ACHN (cell line): ENCODE measurements at places on chromosomes 3 and 15.
A peak's percentile ranks its signal among the peaks of the same experiment; 100 is the strongest.

- no peak for DNase-seq
Observed at GRCh38 chr15:90305932-90306331, 40.5 kb downstream of the NGRN start.

DNA sequence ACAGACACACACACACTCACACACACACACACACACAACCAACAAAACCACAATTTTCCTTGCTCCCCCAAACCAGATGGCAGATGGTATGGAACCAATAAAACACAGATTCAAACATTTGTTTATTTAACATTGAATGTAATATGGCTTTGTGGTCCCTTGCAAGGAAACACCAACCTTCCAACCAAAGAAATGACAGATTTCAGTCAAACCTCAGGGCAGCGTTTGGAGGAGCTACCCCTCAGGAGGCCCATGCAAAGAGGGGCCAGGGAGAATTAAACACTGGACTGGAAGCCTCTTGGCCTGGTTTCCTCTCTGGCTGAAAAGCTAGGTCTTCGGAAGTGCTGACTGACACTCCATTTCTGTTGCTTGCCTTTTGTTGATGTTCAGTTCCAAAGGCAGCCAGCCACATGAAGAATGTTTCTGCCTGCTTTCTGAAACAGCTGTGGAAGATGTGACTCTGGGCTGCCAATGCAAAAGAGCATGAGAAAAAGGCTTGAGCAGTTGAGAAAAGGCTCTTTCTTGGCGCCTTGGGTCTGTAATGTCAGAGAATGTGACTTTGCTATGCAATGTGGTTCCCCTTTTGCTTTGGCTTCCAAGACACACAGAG is 296.1 kb downstream of the RPLP1 start:
- DNase-seq: no peak

DNA sequence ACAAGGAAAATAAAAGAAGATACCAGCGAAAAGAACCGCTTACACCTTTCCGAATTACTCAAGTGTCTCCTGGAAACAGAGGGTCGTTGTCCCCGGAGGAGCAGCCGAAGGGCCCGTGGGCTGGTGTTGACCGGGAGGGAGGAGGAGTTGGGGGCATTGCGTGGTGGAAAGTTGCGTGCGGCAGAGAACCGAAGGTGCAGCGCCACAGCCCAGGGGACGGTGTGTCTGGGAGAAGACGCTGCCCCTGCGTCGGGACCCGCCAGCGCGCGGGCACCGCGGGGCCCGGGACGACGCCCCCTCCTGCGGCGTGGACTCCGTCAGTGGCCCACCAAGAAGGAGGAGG is 325 bp downstream of the ALCAM start:
- no peak for DNase-seq

- DNase-seq: no peak
Observed at GRCh38 chr15:82898961-82899360, 53.6 kb downstream of the HOMER2 start.

- DNase-seq: no peak
Observed at GRCh38 chr3:108292905-108293328, 3.4 kb upstream of the HHLA2 start.

- DNase-seq: no peak
Observed at GRCh38 chr3:152779653-152780052, 55.3 kb upstream of the P2RY1 start.

GRCh38 chr15:99733268-99734039 is at the start of gene LYSMD4:
Gene LYSMD4, minus strand, starts transcription at chr15:99733437. Its CDS starts 1,438 bp downstream, at chr15:99731999.
- DNase-seq: peak; percentile 89

DNA sequence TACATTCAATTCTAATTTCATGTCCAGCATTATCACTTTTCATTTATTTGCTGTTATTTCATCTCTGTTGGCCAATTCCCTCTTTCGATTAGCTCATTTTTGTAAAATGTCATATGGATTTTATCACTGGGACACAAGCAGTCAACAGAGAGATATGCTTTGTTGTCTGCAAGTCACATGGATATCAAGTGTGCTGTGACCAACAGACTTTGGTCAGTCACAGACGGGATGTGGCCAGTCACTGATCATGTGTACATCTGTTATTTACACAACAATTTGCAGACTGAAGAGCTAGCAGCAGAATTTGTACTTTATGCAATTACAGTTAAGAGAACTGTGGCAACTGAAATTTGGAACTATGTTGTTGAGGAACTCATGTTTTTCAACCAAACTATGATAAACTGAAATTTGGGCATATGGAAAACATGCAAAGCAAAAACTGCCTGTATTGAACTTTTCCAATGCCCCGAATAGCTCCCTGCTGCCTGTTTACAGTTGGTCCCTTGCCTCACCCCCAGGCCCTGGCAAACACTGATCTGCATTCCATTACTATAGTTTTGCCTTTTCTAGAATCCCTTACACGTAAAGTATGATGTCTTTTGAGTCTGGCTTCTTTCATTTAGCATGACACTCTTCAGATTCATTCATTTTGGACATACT is 104.4 kb downstream of the RPL22L1 start:
- DNase-seq: no peak

- no peak for DNase-seq
Observed at GRCh38 chr15:38257676-38258075, 5.0 kb downstream of the SPRED1 start.

DNA sequence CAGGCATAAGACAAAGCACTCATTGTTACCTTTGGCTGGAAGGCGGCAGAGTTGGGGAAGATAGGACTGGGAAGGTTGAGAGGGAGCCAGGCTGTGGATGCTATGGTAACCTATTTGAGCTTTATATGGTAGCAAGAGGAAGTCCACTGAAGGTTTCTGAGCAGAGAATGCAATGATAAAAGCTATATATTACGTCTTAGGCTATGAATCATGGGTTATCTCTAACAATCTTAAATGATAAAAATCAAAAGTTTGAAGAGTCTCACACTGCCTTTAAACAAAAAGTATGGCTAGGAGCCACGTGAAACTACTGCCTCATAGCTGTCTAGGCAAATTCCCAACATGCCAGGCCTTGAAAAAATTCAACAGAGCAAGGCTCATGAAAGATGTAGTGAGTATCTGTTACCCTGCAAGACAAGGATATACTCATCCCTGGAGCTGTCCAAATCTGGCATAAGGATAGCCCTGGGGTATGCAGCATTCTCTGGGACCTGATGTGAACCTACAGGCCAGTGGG is 4.1 kb downstream of the P3H2 start:
- DNase-seq: no peak

DNA sequence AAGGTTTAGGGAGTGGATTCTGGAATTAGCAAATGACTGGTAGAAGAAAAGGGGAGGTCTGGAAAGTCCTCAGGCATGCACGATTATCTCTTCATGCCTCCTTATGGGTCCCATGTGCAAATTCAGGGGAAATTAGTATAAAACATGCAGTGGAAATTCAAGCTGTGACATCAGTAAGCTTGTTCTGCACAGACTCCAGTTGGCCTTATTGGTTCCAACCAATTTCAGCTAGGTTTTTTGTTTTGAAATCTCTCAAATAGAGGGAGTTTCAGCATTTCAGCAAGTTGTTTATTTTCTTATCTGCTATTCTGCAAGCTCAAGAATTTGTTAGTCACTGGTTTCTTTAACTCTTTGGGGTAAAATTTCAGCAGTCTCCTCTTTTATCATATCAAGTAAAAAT is 774 bp upstream of the TMCO5A start:
- no peak for DNase-seq

- no peak for DNase-seq
Observed at GRCh38 chr3:179666030-179666429, 13.2 kb downstream of the USP13 start.

DNA sequence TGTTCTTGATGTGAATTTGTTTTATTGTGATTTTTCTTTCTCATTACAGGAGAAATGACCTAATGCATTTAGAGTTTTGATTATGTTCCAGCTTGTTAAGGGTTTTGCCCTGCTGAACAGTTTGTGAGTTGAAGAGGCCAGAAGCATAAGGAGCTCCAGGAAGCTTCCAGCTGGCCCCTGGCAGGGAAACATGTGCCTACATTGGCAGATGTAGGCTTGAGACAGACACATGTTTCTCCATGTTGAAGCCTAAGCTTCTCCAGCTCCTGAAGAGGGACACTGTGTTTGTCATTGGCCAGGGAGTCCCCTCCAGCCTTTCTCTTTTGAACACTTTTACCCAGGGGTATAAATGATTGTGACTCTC is 88.4 kb downstream of the ASB7 start:
- DNase-seq: no peak

GRCh38 chr3:45134758-45135521 is 11.2 kb downstream of the CDCP1 start:
- DNase-seq: no peak

DNA sequence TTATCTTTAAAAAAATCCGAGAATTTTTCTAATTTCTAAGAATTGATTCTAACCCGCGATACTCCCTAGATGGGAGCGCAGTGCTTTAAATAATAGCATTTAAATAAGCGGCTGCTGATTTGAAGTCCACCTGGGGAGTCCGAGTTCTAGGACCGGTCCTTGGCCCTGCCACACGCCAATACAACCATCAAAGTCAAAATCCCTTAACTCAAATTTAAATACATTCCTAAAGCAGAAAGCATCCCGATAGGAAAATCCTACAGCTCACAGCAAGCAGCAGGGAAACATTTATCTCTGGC is 508 bp upstream of the ECT2 start:
- DNase-seq: no peak

GRCh38 chr3:133797396-133798105 is 8.1 kb upstream of the SRPRB start:
- no peak for DNase-seq

GRCh38 chr3:9222956-9223639 is 26.3 kb downstream of the SRGAP3 start:
- DNase-seq: no peak

DNA sequence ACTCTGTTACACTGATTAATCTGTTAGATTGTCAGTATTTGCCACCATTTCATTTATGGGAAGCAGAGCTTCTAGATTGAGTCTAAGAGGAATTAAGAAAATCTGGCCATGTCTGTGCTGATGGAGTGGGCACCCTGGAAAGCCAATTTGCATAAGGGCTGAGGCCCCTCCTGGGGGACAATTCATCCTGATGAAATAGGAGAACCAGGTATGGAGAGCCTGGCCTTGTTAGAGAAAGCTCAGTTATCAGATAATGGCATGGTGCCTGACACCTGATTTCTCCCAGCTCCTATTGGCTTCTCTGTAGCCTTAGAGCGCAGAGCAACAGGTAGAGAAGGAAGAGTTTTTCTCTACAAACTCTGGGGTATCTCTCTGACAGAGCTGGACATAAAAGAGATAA is 114.2 kb downstream of the EBLN2 start:
- DNase-seq: no peak

- no peak for DNase-seq
Observed at GRCh38 chr3:6640907-6641306, 220.0 kb upstream of the GRM7 start.

GRCh38 chr3:25457671-25458419 is 29.8 kb downstream of the RARB start:
- DNase-seq: no peak

DNA sequence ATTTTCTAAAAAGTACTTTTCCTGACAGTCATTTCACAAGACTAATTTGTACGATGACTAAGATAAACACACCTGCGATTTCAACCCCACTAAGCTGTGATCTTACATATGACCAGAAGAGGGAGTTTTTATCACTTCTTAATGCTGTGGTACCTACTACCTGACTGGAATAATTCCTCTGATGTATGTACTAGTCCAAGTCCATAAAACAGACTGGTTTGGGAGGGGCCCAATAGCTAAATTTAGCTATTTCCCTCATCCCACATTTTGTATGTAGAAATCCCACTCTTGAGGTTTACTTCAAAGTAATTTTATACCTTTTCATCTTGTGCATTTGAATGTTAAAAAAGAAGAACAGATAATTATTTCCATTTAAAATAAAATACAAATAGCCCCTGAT is 49.7 kb upstream of the SCAANT1 start:
- DNase-seq: peak; percentile 53

DNA sequence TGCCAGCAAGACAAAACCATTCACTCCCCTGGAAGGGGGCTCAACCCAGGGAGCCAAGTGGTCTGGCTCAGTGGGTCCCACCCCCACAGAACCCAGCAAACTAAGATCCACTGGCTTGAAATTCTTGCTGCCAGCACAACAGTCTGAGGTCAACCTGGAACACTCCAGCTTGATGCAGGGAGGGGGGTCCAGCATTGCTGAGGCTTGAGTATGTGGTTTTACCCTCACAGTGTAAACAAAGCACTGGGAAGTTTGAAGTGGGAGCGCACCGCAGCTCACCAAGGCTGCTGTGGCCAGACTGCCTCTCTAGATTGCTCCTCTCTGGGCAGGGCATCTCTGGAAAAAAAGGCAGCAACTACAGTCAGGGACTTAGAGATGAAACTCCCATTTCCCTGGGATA is 81.7 kb downstream of the MSL2 start:
- no peak for DNase-seq

- no peak for DNase-seq
Observed at GRCh38 chr3:188510366-188510765, 356.4 kb downstream of the LPP start.

DNA sequence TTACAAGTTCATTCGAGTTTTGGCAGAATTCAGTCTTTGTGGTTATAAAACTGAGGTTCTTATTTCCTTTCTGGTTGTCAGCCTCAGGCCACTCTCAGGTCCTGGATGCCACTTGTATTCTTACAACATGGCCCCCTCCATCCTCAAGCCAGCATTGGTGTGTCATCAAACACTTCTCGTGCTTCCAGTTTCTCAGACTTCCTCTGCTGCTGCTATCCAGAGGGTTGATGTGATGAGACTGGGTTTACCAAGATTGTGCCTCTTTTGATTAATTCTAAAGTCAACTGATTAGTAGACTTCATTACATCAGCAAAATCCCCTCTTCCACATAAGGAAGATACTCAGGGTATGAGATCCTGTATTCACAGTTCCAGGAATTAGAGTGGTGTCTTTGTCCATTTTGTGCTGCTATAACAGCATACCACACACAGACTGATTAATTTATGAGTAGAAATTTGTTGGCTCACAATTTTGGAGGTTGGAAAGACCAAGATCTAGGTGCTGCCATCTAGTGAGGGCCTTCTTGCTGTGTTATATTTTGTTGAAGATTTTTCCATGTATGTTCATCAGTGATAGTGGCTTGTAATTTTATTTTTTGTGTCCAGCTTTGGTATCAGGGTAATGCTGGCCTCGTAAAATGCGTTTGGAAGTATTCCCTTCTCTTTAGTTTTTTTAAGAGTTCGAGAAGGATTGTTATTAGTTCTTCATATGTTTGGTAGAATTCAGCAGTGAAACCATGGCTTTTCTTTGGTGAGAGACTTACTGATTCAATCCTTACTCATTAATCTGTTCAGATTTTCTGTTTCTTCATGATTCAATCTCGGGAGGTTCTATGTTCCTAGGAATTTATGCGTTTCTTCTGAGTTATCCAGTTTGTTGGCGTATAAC is 11.1 kb downstream of the LRCH3 start:
- DNase-seq: peak; percentile 21

GRCh38 chr3:58824285-58824684 is 157.7 kb upstream of the FAM3D start:
- peak; percentile 70 for DNase-seq
